ENCODE measurements at places on chromosomes 4 and X.

DNA sequence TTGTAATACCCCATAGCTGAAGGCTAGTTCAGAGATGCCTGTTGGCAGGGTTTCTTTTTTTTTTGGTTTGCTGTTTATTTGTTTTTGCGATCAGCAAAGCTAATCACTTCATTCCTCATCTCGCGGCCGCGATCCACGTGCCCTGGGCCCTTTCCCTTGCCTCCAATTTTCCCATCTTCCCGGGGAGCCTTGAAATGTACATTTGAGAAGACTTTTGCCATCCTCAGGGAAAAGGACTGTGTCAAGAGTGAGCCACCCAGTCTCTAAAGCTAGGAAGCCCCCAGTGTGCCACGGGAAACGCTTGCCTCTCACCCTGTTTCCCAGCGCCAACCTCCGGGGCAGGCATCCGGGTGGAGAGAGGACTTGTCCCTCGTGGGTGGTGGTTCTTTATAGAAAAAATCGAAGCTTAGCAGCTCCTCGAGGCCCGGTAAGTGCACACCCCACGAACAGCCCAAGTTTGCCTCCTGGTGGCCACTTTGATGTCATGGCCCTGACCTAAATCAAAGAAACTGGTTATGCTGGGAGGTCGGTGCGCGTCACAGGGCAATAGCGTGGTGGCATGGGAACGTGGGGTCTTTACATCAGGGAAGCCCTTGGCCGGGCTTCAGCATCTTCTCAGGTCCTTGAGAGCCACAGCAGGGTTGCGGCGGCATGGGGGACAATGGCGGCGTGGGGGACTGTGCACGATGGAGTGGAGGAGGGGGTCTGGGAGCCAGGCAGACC is 42.0 kb downstream of the MAP7D3 start:
- DNase-seq: no peak

GRCh38 chrX:40719731-40720130 is 15.6 kb downstream of the MED14 start:
- no peak for DNase-seq

- peak; percentile 21 for DNase-seq
Observed at GRCh38 chr4:182478475-182478874, 235.3 kb downstream of the TENM3 start.

DNA sequence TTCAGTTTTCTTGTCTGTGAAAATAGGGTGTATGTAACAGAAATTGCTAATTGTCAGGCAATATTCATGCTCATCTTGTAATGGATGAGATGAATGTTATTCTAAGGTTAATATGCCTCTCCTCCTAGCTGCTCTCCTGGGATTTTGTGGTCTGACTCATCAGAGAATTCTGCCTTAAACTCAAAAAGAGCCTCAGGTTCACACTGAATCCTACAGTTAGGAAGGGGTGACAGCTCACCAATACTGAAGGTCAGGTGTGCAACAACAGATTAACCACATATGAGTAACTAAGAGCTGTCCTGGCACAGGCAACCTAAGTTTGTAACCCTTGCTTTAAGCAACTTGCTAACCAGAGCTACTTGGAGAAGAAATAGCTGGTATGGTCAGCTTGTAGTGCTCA is 197.7 kb downstream of the SPATA18 start:
- peak; percentile 26 for DNase-seq

DNA sequence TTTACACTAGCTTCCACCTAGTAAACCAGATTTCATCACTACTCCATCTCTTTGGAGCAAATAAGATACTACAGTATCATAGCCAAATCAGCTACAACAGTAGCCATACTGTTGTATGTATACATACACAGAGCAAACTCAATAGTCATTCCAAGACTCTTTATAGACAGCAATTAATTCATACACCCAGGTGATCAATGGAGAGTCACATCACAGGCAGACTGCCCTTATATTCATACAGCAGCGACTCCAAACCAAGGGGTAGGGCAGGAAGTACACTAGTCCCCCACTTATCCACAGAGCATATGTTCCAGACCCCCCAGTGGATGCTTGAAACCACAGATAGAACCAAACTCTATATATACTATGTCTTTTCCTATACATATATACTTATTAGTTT is 76.6 kb downstream of the FBXW7 start:
- no peak for DNase-seq

- peak; percentile 7 for DNase-seq
Observed at GRCh38 chr4:83771113-83771705, 235.3 kb downstream of the GPAT3 start.

- DNase-seq: no peak
Observed at GRCh38 chr4:105061136-105061696, 85.5 kb upstream of the TET2 start.

GRCh38 chr4:81221303-81222081 is 6.5 kb upstream of the PRKG2 start:
- no peak for DNase-seq

DNA sequence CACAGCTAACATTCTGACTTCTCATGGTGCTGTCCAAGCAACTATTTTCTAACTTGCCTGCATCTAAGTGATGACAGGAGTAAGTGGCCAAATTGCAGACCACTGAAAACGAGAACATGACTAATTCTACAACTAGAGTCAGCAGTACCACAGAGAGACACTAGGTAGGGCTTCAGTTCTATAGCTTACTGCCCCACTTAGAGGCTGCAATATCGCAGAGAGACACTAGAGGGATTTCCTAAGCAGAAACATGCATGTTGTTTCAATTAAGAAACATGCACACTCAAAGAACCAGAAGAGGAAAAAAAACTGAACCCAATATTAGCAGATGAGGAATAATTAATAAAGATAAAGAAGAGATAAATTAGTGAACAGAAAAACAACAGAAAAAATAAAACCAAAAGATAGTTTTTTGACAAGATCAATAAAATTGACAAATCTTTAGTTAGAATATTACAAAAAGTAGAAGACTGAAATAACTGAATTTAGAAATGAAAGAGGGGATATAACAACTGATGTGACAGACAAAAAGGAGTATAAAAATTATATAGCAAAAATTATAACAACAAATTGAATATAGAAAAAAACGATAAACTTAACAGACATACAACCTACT is 100.8 kb downstream of the SPIN4 start:
- peak; percentile 46 for DNase-seq

- no peak for DNase-seq
Observed at GRCh38 chr4:47744253-47744652, 93.6 kb downstream of the CORIN start.

Measured in fibroblast of skin of left biceps (primary cell).